NCI-H2081 treated with DMSO at 0.1 percent for 48 hours (cell line): ENCODE measurements at places on chromosomes 12 and 14.

DNA sequence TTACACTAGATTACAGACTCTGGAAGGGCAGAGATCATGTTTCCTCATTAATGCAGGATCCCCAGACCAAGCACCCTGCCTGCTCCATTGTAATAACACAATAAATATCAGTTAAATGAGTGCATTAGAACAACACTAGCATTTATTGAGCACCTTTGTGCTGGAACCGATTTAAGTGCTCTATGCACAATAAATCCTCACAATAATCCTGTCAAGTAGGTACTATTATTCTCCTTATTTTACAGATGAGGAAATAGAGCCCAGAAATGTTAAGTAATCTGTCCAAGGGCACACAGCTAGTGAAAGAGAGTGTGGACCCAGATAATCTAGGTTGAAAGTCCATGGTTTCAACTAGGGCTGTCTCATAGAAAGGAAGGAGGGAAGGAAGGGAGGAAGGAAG is 69.8 kb downstream of the MAP1LC3B2 start:
- DNase-seq = no peak

GRCh38 chr12:45273717-45274271 is 57.9 kb downstream of the ANO6 start:
- no peak for DNase-seq

DNA sequence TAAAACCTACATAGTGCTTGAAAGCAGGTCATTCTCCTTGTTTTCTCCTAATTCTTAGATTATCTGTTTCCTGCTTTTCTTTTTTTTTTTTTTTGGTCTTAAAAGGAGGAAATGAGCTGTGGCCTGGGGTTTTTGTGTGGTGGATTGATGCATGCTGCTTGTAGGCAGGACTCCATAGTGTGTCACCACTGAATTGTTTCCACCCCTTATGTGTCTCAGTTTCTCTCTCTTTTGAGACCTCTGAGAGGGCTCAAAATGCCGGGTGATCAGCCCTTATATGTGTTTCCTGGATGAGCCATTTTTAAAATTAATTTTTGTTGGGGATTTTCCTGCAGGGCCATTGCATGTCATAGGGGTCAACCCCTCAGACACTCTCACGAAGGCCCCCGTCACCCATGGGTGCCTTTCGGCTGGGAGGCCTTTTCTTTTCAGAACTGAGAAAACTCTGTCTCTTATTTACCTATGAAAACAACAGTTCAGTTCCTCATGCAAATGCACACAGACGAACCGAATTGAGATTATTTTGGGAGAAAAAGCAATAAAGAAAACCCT is 32.0 kb upstream of the LRRK2 start:
- no peak for DNase-seq

DNA sequence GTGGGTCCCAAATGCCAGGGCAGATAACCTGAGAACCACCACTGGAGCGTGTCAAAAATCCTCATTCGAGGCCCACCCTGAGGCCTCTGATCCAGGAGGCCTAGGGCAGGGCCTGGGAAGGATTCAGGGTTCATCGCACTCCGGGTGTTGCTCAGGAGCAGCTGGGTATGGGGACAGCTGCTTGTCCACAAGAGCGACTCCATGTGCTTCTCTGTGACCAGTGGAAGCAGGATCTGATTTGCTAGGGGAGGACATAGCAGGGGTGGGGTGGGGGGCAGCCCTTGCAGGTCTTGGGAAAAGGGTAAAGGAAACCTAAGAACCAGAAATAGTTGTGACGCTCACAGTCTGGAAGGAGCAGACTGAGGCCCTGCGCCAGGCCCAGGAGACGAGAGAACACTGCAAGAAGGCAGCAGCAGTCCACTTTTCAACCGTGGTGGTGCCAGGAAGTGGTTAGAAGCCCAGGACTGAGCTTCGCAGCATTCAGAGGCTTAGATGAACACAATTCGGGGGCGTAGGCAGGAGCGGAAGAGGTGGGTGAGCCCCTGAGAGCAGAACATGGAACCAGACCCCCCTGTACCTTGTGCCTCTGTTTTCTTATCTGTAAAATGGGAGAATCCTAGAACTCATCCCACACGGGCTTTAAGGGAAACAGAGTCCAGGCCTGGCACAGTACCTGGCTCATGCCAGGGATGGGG is 33.7 kb downstream of the ITPK1 start:
- no peak for DNase-seq

DNA sequence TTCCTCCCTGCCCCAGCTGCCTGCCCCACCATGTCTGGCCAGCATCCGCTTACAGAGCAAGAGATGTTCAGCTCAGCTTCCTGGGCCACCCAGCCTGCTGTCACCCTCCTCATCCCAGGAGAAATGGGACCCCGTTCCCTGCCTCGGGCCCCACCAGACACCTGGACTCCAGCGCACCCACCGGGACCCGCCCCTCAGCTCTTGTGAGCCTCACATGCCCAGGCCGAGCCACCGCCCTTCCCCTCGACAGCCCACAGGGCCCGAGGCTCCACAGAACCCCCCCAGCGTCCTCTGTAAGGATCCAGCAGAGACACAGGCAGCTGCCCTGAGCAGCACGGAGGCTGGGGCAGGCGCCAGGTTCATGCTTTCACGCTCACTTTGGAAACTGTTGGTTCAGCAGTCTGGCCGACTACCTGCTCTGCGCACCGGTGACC is 18.4 kb upstream of the C14orf180 start:
- no peak for DNase-seq

GRCh38 chr14:74571901-74572725 is 39.9 kb downstream of the LTBP2 start:
- no peak for DNase-seq

DNA sequence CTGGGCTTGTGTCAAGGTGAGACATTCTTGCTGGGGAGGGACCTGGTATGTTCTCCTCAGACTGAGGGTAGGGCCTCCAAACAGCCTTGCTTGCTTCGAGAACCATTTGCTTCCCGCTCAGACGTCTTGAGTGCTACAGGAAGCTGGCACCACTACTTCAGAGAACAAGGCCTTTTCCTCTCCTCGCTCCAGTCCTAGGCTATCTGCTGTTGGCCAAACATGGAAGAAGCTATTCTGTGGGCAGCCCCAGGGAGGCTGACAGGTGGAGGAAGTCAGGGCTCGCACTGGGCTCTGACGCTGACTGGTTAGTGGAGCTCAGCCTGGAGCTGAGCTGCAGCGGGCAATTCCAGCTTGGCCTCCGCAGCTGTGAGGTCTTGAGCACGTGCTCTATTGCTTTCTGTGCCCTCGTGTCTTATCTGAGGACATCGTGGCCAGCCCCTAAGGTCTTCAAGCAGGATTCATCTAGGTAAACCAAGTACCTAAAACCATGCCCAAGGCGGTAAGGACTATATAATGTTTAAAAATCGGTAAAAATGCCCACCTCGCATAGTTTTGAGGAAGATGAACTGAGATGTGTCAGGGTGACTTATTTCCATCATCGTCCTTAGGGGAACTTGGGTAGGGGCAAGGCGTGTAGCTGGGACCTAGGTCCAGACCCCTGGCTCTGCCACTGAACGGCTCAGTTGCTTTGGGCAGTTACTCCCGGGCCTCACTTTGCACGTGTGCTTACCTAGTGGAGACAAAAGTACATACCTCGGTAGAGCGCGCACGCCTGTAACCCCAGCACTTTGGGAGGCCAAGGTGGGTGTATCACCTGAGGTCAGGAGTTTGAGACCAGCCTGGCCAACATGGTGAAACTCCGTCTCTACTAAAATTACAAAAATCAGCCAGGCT is 4.3 kb downstream of the GAPDH start:
- no peak for DNase-seq

DNA sequence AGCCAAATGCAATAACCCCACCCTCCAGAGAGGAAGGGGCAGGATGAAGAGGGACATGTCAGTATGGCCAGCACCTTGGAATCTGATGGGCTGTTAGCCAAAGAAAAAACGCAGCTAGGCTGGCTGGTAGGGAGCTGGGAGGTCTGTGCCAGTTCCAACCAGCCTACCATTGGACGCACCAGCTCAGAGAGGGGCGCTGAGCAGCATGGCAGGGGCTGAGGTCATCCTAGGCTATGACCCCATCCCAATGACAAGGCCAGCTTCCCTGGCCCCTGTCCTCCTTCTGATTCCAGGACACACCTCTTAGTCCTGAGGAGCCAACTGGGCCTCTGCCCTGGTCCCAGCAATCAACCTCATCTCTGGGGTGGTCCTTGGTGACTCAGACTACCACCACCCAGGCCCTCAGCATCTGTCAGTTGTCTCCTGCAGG is 12.2 kb downstream of the ACTN1 start:
- DNase-seq = no peak

- DNase-seq = no peak
Observed at GRCh38 chr12:25384038-25384892, 133.5 kb upstream of the KRAS start.

- no peak for DNase-seq
Observed at GRCh38 chr12:78101946-78102635, 271.4 kb downstream of the NAV3 start.

GRCh38 chr14:50012644-50013043 is 103.7 kb downstream of the VCPKMT start:
- no peak for DNase-seq

GRCh38 chr14:104750056-104750752 is 2.7 kb upstream of the SIVA1 start:
- no peak for DNase-seq

DNA sequence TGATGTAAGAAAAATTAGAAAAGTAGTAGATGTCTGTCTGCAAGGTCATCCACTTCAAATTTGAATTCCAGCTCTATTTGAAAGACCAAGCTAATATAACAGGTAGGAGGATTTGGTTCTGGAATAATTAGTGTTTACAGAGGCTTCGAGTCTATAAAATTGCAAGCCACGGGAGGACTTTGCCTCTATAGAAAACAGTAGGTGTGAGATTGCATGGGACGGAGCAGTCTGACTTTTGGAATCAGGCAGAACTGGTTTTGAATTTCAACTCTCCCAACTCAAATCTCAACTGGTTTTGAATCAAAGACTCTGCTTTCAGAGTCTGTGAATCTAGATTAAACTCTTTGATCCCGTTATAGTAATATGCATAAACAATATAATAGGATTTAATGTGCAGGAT is 82.4 kb downstream of the PIK3C2G start:
- DNase-seq = no peak

DNA sequence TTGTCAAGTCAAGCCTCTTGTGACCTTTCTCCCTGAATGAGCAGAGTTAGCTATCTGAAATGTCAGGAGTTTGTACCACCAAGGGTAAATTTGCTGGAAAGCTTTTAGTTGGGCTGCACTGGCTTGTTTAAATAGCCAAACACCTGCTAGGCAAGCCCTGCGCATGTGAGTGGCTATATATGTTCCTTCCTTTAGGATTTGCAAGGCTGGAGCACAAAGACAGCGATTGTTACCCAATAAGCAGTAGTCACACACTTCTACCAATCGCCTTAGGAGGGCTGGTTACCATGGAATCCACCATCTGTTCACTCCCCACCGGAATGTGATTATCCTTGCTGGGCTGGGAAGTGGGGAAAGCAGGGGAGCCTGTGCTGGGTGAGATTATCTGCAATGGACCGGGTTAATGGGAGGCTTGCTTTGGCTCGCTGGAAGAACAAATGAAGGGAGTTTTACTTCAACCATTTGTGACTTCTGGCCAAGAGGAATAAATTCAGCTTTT is 102.5 kb downstream of the FGD4 start:
- DNase-seq = peak; percentile 85

- DNase-seq = no peak
Observed at GRCh38 chr14:23327947-23328744, 6.9 kb downstream of the PABPN1 start.
